GM23248 (cell line): ENCODE measurements at places on chromosomes 7 and 10. TPM values are rescaled to one million over a fixed set of nuclear protein-coding genes. Genes with fewer than 3 reads are reported as not detected.

- no peak for DNase-seq
These were observed 15.1 kb upstream of the COL17A1 start for GRCh38 chr10:104100795-104101194.

DNA sequence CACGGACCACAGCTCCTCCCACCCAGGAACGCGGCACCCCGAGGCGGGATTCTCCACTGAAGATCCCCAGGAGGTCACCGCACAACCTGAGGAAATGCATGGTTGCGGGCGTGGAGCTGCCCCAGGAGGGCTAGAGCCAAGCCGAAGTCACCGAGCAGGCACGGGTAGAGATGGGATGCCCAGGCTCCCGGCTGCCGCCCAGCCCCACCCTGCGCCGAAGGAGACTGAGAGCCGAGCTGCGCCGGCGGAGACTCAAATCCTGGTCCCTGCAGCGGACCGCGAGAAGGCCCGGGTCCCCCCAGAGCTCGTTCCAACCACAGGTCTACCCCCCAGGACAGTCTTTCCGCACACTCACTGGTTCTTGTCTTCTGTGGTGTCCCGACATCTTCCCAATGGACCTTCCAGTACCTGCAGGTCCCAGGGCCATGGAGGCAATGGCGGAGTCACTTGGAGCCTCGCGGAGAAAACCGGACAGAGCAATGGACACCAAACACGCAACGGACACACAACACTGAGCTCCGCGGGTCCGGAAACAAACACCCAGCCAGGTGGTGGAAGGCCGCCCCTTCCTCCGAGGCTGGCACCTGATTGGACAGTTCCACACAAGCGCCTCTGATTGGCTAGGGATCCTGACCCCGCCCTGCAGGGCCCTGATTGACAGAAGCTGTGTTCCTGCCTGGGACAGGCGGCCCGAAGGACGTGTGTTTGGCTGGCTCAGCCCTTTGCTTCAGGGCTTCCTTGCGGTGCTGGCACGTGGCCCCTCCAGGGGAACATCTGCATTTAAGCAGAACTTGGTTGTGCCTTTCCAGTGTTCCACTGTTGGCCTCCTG lies 331.9 kb upstream of the NUPR2 start:
- DNase-seq, result no peak

- no peak for DNase-seq
These were observed 214.0 kb downstream of the MDFIC start for GRCh38 chr7:115135769-115136410.

DNA sequence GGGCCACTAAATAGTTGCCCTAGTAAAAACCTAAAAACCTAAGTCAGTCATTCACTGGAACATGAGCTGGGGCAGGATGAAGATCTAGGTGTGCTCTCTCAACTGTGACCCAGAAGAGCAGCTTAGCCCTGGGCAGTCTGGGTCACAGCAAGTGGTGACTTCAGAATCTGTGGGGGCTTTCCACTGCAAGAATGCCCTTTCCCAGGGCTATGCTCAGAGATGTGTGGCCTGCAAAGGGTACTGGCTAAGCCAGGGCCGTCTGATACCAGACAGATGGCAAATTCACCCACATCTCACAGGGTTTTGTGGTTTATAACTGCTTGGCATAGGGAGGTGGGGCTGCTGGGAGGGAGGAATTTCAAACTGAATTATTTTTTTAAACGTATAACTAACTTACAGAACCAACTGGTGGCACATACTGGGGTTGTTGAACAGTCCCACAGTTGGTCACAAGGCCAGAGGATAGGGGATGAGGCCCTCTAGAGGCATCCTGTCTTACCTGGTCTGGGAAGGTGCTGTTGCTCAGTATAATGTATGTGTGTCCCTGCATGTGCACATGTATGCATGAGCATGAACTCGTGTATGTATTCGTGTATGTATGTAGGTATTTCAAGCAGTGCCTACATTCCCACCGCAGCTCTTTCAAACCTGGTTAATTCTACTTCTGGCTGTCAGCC lies 63.2 kb downstream of the PRPF18 start:
- no peak for DNase-seq

DNA sequence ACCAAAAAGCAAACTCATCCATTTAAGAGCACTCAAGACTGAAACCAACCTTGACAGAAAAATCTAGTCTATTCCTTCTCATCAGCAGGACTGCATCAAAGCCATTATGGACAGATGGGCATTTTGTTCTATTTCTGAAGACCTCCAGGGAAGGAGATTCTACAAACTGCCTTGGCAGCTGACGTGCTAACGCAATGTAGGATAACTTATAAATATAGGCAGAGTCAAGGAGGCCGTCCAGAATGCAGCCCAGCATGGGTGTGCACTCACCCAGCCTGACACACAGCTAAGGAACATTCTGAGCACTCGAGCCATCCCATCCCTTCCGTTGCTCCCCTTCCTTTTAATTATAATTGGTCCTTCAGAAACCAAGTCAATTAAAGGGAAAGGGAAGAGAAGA lies 25.3 kb upstream of the NEBL start:
- DNase-seq, result no peak

DNA sequence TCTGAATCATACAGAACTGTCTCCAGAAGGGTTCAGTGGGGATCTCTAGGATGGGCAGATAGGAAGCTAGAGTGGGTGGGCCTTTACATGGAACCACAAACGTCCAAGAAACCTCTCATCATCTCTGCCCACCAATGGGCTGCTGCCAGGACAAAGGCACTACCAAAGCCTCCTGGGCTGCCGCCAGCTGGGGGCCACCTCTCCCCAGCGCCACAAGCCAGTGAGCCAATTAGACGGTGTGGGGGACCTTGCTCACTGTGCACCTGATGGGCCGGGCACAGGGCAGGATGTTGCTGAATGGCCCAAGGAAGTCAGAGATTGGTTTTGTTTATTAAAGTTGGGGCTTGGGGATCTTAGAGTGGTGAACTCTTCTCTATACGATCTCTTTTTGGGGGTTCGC lies 242.1 kb downstream of the MGMT start:
- DNase-seq, result no peak

UBTD1 gene
- 16.2 and 20.8 TPM in 2 replicates for total RNA-seq

BZW2 gene
- total RNA-seq, result 54.1 and 61.0 TPM in 2 replicates
